ENCODE measurements at places on chromosomes 12 and 14.

DNA sequence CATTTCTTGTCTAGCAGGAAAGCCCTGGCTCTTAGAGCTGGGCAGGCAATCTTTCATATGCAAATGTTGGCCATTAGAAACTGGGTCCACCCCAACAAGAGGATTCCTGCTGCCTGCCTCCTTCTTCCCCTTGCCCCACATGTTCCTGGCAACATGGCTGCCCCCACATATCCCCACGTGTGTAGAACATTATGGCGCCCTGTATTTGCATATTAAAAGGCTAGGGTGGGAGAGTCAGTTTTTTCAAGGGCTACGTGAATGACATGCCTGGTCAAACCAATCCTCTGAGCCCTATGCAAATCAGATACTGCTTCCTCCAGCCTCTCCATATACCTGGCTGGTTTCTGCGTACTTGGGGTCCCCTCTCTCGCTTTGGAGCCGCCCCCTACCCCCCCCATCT lies 514.0 kb downstream of the FUT8 start:
- DNase-seq = no peak

DNA sequence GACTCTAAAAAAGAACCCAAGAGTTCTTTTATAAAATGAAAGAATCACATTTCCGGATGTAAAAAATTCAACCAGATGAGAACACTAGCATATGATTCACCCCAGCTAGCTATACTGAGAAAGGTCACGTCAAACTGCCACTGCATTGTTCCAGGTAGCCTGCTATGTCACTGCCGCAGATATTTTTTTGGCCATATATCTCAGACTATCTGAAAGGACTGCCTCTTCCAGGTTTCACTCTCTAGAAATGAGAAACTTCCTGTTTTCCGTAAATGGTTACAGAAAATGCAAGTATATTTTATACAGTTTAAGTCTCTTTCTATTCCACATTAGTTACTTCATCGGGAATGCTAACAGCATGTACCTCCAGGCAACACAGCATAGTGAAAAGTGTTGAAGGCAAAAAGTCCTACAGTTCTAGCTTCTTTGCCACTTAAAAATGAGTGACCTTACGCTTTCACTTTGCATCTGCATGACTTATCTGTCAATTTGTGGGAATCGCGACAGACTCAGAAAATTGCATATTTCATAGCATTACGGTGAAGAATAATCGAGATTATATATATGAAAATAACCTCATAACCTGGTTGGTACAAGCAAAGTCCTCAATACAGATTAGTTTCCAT lies 105.2 kb downstream of the MED13L start:
- no peak for DNase-seq

GRCh38 chr12:125786143-125786542 lies 720.9 kb downstream of the AACS start:
- no peak for DNase-seq

DNA sequence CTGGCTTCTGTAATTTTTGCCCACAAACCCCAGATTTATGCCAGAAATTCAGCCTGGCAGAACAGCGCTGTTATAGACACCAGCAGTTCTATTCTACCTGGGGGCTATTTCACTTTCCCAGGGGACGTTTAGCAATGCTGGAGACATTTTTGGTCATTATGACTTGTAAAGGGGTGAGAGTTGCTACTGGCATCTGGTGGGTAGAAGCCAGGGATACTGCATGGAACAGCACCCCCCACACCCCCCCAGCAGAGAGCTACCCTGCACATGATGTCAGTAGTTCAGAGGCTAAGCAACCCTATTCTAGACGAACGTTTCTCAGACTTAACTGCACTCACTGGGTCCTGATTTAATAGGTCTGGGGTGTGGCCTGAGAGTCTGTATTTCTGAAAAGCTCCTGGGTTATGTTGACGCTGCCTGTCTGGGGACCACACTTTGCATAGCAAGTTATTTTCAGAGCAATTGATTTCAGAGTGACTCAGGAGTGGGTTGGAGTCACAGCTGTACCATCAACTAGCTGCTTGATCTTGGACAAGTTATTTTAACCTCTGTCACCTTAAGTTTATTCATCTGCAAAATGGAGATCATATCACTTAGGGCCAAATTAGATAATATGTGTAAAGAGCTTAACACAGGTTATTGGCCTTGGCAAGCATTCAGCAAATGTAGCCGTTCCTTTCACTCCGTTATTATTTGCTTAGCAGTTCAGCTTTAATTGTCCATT lies 48.5 kb downstream of the CHST11 start:
- DNase-seq = no peak

DNA sequence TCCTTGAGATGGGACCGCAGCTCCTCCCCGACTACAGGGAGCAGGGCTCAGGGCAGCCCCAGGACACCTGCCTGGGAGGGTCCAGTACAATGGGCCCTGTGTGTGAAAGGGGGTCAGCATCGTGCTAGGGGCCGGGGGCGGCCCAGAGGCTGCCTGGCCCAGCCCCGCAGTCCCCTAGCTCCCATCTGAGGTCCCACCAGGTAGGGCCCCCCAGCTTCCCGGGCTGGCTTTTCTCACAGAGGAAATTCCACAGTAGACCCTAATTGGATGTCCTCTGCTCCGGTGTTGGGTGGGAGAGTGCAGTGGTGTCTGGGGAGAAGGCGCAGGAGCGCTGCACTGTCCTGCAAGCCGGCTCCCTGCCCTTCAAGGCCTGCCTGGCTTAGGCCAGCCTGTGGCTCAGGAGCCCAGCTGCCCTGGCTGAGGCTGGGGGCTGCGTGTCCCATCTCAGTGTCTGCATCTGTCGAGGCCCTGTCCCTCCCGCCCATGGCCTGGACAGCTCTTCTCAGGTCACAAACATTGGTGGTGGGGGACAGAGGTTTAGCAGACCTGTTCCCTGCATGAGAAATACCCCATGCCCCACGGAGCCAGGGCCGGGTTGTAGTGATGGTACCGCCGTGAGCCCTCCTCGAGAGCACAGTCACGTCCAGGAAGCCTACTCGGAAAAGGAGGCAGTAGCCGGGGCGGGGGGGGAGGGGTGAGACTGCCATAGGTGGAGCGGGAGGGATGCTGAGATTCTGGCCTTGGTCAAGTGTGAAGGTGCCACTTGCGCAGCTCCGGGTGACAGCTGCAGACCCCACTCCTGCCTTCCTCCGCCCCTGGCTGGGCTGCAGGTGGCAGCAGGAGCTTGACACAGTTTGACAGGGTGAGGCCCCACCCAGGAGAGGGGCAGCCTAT lies 11.6 kb downstream of the HIP1R start:
- no peak for DNase-seq
